Aortic smooth muscle cell (primary cell): ENCODE measurements at places on chromosomes 12 and 14. TPM values are rescaled to one million over a fixed set of nuclear protein-coding genes. Genes with fewer than 3 reads are reported as not detected.

Gene ARHGAP9
- total RNA-seq: not detected in 2 replicates

Gene C1QL4
- total RNA-seq: 0.06 TPM in 1 of 2 replicates, not detected in the other

Gene ACSS3
- total RNA-seq: 27.7 and 33.6 TPM in 2 replicates

Gene TAC3
- total RNA-seq: not detected in 2 replicates

Gene TPH2
- not detected in 2 replicates for total RNA-seq

Gene PRH2
- not detected in 2 replicates for total RNA-seq

Gene AMN
- not detected in 2 replicates for total RNA-seq

Gene CD163
- total RNA-seq: under 0.01 TPM in 1 of 2 replicates, not detected in the other

Gene CD9
- 615 and 665 TPM in 2 replicates for total RNA-seq

Gene EXOC3L4
- 0.26 TPM in 1 of 2 replicates, not detected in the other for total RNA-seq
